Activated CD4-positive, alpha-beta T cell treated with anti-CD3 and anti-CD28 coated beads, Interleukin-2, amount 10 ng/mL, durations not matched to agents 7 days and 5 days (primary cell): ENCODE measurements at places on chromosomes 11 and 22.

GRCh38 chr11:36628765-36629244 is 30.8 kb upstream of the RAG2 start:
- DNase-seq = no peak

DNA sequence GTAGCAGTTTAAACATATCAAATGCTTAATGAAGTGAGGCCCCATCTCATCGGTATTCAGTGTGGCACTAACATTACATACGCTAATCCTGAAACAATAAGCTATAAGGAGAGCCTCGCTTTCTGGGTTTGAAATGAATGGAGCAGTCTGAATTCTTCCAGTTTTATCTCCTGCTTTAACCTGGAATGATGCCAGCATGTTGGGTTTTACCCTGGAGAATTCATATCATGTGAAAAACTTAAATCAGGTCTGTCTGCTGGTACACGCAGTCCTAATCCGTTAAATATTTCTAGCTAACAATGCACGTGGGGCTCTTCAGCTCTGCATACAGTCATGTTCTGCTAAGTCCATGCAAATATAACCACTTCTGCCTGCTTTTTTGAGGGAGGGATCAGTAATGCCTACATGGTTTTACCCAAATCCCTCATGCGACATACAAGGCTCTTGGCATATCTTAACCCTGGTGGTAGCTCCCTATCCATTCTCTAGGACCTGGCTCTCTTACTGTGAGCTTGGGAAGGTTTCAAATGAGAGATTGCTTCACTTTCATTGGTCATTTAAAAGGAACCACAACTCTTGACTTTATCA is 92.7 kb downstream of the COMMD9 start:
- DNase-seq = no peak

- no peak for DNase-seq
Observed at GRCh38 chr11:77167791-77168190, 39.7 kb downstream of the MYO7A start.

- no peak for DNase-seq
Observed at GRCh38 chr11:2318707-2319106, 16.9 kb downstream of the TSPAN32 start.

GRCh38 chr22:20490941-20491307 is 4.7 kb downstream of the KLHL22 start:
- no peak for DNase-seq

- no peak for DNase-seq
Observed at GRCh38 chr22:28581016-28581415, 98.6 kb downstream of the TTC28 start.
